ENCODE measurements at places on chromosomes 7 and 10. TPM values are rescaled to one million over a fixed set of nuclear protein-coding genes. Genes with fewer than 3 reads are reported as not detected.
A peak's percentile ranks its signal among the peaks of the same experiment; 100 is the strongest.

- H3K4me1 ChIP-seq = peaks cover 7% of the 10 kb centered on the region
- no peaks in the 10 kb centered on the region for H3K27me3 ChIP-seq
- H3K4me3 ChIP-seq = peak overlapping the region; percentile 72
- peak; percentile 93 for DNase-seq
- H3K27ac ChIP-seq = no peak overlapping the region
These were observed 16.4 kb upstream of the OPALIN start for GRCh38 chr10:96374985-96375830.

DNA sequence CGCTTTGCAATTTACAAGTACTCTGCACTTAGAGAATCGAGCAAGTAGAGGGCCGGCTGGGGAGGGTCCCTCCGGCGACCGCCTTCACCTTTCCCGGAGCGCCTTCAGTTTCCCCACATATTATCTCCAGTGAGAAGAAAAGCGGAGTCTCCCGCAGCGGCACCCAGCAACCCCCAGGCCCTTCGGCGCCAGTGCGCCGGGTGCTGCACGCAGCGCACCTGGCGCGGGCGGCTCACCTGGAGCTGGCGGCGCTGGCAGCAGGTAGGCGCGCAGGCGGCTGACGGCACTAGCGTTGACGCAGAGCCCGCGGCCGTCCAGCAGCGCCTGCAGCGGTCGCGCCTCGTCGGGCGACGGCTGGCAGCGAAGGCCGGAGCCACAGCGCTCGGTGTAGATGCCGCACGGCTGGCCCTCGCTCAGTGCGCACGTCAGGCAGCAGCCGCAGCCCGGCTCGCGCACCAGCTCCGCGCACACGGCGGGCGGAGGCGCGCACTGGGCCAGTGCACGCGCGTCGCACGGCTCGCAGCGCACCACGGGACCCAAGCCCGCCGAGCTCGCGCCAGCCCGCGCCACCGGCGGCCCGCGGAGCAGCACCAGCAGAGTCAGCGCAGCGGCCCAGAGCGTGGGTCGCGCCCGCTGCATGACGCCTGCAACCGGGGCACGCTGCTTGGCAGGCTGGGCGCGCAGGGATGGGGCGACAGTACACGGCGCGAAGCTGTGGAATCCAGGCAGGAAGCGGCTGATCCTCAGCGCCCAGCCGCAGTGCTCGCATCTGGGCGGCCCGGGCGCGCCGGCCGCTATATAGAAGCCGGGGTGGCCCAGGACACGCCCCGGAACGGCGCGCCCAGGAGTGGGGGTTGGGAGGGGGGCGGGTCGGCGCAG lies at the start of gene IGFBP3:
TSS of gene IGFBP3 (minus strand) at position 771 of the 879 bp plus-strand sequence. CDS start at position 639, 132 bp downstream.
- H3K4me1 ChIP-seq = peaks cover 40% of the 10 kb centered on the region

DNA sequence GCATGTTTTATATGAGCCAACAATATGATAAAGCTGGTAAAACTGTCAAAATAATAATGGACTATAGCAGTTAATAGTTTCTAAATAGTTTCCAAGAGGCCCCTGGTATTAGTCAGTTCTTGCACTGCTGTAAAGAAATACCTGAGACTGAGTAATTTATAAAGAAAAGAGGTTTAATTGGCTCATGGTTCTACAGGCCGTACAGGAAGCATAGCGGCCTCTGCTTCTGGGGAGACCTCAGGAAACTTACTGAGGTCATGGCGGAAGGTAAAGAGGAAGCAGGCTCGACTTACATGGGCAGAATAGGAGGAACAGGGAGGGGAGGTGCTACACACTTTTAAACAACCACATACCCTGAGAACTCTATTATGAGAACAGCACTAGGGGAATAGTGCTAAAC lies 104.6 kb downstream of the PPP1R9A start:
- H3K36me3 ChIP-seq = no peaks in the 10 kb centered on the region
- peak; percentile 21 for DNase-seq
- H3K27ac ChIP-seq = peak overlapping the region; percentile 57
- peaks cover 19% of the 10 kb centered on the region for H3K4me1 ChIP-seq
- no peak overlapping the region for H3K4me3 ChIP-seq

DNA sequence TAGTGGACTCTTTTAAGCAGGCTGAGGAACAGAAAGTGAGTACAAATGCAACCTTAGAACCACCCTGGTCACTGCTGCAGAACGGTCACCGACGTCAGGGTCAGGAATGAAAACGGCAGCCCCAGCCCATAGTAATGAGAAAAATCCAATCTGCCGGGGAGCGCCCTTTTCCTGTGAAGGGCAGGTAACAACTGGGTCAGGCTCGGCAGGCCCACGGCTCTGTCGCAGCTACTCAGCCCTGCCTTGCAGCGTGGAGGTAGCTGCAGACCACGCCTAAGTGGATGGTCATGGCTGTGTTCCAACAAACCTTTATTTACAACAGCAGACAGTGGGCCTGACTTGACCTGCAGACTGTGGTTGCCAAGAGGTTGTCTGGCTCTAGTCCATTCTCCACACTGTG lies 563.2 kb downstream of the DNAJB6 start:
- no peaks in the 10 kb centered on the region for H3K4me1 ChIP-seq
- H3K27me3 ChIP-seq = no peaks in the 10 kb centered on the region
- no peaks in the 10 kb centered on the region for H3K36me3 ChIP-seq
- no peak for DNase-seq
- H3K4me3 ChIP-seq = no peak overlapping the region

- no peak overlapping the region for H3K4me3 ChIP-seq
- DNase-seq = no peak
- no peak overlapping the region for H3K27ac ChIP-seq
- no peaks in the 10 kb centered on the region for H3K27me3 ChIP-seq
These were observed 266.3 kb downstream of the PPP1R3A start for GRCh38 chr7:113652501-113652900.

GRCh38 chr7:87596696-87597095 lies 4.0 kb downstream of the ABCB1 start:
- no peak overlapping the region for H3K27ac ChIP-seq
- no peak overlapping the region for H3K4me3 ChIP-seq
- peaks cover 39% of the 10 kb centered on the region for H3K27me3 ChIP-seq
- no peak for DNase-seq
- no peaks in the 10 kb centered on the region for H3K36me3 ChIP-seq

GRCh38 chr7:96321031-96321657 lies 754 bp downstream of the SLC25A13 start:
- peak; percentile 83 for DNase-seq
- peaks cover 5% of the 10 kb centered on the region for H3K4me1 ChIP-seq
- H3K27me3 ChIP-seq = no peaks in the 10 kb centered on the region
- H3K4me3 ChIP-seq = peak overlapping the region; percentile 92

DNA sequence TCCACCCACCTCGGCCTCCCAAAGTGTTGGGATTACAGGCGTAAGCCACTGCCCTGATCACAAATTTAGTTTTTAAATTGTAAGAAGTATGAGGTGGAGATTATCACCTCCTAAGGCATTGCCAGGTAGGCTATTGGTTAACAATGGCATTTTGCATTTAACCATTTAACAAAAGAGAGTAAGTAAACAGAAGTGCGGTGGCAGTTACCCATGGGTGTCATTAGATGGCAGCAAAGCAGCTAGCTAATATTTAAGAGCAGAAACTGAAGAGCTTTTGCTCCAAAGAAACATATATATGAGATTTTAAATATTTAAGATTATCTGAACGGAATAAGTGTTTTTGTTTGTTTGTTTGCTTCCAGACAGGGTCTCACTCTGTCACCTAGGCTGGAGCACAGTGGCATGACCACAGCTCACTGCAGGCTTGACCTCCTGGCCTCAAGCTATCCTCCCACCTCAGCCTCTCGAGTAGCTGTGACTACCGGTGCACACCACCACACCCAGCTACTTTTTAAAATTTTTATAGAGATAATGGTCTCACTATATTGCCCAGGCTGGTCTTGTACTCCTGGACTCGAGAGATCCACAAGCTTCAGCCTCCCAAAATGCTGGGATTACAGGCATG lies 325.5 kb upstream of the C7orf33 start:
- DNase-seq = peak; percentile 63
- H3K4me1 ChIP-seq = no peaks in the 10 kb centered on the region
- H3K4me3 ChIP-seq = no peak overlapping the region
- H3K27ac ChIP-seq = no peak overlapping the region

GRCh38 chr7:151657173-151657572 lies 137.5 kb upstream of the RHEB start:
- H3K27ac ChIP-seq = no peak overlapping the region
- peaks cover 32% of the 10 kb centered on the region for H3K4me1 ChIP-seq
- DNase-seq = peak; percentile 21
- no peaks in the 10 kb centered on the region for H3K36me3 ChIP-seq
- no peaks in the 10 kb centered on the region for H3K27me3 ChIP-seq

GRCh38 chr10:72062382-72062781 lies 26.0 kb downstream of the SPOCK2 start:
- no peaks in the 10 kb centered on the region for H3K36me3 ChIP-seq
- no peak for DNase-seq
- H3K27me3 ChIP-seq = peaks cover 16% of the 10 kb centered on the region
- no peak overlapping the region for H3K4me3 ChIP-seq
- no peak overlapping the region for H3K27ac ChIP-seq

DNA sequence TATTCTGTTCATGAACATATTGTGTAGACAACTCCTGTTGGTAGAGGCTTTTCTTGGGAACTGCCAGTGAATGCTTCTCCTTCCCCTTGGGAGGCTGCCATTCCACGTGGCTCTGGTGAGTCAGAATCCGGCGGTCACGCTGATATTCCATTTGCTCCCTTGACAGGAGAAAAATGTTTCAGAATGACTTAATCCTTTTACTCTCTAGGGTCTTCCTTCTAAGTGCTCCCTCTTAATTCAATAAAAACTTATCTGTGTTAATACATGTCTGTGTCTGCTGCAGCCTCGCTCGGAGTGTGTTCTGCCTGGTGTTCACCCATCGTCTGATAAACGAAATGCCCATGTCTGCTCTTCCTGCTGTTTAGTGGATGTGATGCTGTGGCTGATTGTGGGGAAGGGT lies 278.6 kb downstream of the ARHGAP12 start:
- DNase-seq = peak; percentile 95
- peak overlapping the region; percentile 64 for H3K4me3 ChIP-seq
- peaks cover 24% of the 10 kb centered on the region for H3K4me1 ChIP-seq
- peak overlapping the region; percentile 78 for H3K27ac ChIP-seq
- no peaks in the 10 kb centered on the region for H3K27me3 ChIP-seq

GRCh38 chr7:95549818-95550529 lies 46.3 kb downstream of the PDK4 start:
- H3K36me3 ChIP-seq = no peaks in the 10 kb centered on the region
- peaks cover 12% of the 10 kb centered on the region for H3K4me1 ChIP-seq
- H3K27ac ChIP-seq = no peak overlapping the region
- no peaks in the 10 kb centered on the region for H3K27me3 ChIP-seq

GRCh38 chr7:133675510-133676218 lies 422.8 kb downstream of the EXOC4 start:
- no peak overlapping the region for H3K4me3 ChIP-seq
- no peaks in the 10 kb centered on the region for H3K36me3 ChIP-seq
- H3K27ac ChIP-seq = no peak overlapping the region
- H3K4me1 ChIP-seq = peaks cover 4% of the 10 kb centered on the region
- DNase-seq = no peak
- no peaks in the 10 kb centered on the region for H3K27me3 ChIP-seq

GRCh38 chr10:102438374-102438773 lies 6.0 kb upstream of the CUEDC2 start:
- H3K4me1 ChIP-seq = peaks cover 15% of the 10 kb centered on the region
- no peak overlapping the region for H3K27ac ChIP-seq
- H3K36me3 ChIP-seq = no peaks in the 10 kb centered on the region
- no peak overlapping the region for H3K4me3 ChIP-seq
- H3K27me3 ChIP-seq = no peaks in the 10 kb centered on the region

DNA sequence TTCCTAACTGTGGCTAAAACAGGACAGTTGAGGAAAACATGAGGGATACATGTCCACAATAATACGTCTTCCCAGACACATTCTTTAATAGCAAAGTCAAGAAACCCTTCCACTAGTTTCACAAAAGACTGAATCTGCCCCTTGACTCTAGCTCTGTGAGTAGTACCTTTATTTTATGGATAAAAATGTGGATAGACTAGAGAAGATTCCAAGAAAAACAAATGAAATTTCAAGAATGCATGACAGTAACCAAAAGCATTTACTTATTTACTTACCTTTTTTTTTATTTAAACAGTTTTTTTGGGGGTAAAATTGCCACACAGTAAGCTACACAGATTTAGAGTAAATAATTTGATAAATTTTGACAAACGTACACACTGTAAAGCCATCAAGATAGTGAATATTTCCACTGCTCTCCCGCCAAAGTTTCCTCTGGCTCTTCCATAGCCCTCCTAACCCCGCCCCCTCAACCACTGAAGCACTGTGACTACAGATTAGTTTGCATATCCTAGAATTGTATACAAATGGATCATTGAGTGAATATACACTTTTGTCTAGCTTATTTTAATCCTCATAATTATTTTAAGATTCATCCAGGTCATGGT lies 420.4 kb upstream of the ZMIZ1 start:
- no peaks in the 10 kb centered on the region for H3K27me3 ChIP-seq
- H3K27ac ChIP-seq = no peak overlapping the region
- no peak overlapping the region for H3K4me3 ChIP-seq
- H3K36me3 ChIP-seq = no peaks in the 10 kb centered on the region
- peaks cover 28% of the 10 kb centered on the region for H3K4me1 ChIP-seq

DNA sequence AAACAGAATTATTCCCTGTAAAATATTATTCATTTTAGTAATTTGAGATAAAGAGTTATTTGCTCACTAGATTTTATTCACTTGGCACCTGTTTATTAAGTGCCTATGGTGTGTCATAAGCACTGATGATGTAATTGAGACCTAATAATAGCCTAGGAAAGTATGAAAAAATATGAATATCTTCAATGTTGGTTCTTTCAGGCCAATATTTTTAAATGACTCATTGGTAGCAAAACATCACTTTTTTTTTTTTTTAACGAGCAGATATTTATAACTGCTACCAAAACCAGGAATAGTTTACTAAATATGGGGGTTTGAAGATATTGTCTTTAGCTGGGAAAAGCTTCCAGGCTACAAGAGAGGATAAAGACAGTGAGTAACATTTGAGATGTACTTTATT lies 228.0 kb downstream of the PRKG1 start:
- no peaks in the 10 kb centered on the region for H3K27me3 ChIP-seq
- H3K4me1 ChIP-seq = peaks cover 47% of the 10 kb centered on the region
- peak; percentile 61 for DNase-seq
- H3K36me3 ChIP-seq = no peaks in the 10 kb centered on the region
- no peak overlapping the region for H3K4me3 ChIP-seq
- H3K27ac ChIP-seq = peak overlapping the region; percentile 48

DNA sequence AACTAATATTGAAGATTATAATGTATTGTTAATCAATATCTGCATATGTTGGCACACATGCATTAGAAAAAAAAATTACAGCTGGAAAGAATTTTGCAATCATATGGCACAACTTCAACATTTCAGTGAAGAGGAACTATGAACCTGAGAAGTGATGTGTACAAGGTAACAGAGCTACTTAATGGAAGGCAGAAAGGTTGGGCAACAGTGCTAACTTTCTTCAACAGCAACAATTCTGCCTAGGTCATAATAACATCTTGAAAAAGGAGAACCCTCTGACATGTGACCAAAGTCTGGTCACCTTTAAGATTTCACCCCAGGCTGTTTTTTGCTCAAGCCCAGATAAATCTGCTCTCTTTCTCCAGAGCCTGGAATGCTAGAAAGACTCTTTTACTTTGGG lies 47.9 kb upstream of the SKAP2 start:
- H3K27ac ChIP-seq = no peak overlapping the region
- H3K36me3 ChIP-seq = no peaks in the 10 kb centered on the region
- no peak overlapping the region for H3K4me3 ChIP-seq
- no peaks in the 10 kb centered on the region for H3K27me3 ChIP-seq
- DNase-seq = no peak

EZH2 gene
- total RNA-seq = 6.1 TPM

CTAGE8 gene
- total RNA-seq = 0.13 TPM

MYPN gene
- total RNA-seq = 14.5 TPM

PON3 gene
- total RNA-seq = not detected

FKBP9 gene
- total RNA-seq = 556 TPM

FBXL15 gene
- 23.6 TPM for total RNA-seq

BTBD16 gene
- total RNA-seq = not detected

MSS51 gene
- total RNA-seq = 1.0 TPM

MYO1G gene
- total RNA-seq = not detected

SLC18A3 gene
- total RNA-seq = not detected

GET4 gene
- 16.7 TPM for total RNA-seq

Data from GM23248 (cell line).